ENCODE measurements at places on chromosomes 7 and 10. TPM values are rescaled to one million over a fixed set of nuclear protein-coding genes. Genes with fewer than 3 reads are reported as not detected.

DNA sequence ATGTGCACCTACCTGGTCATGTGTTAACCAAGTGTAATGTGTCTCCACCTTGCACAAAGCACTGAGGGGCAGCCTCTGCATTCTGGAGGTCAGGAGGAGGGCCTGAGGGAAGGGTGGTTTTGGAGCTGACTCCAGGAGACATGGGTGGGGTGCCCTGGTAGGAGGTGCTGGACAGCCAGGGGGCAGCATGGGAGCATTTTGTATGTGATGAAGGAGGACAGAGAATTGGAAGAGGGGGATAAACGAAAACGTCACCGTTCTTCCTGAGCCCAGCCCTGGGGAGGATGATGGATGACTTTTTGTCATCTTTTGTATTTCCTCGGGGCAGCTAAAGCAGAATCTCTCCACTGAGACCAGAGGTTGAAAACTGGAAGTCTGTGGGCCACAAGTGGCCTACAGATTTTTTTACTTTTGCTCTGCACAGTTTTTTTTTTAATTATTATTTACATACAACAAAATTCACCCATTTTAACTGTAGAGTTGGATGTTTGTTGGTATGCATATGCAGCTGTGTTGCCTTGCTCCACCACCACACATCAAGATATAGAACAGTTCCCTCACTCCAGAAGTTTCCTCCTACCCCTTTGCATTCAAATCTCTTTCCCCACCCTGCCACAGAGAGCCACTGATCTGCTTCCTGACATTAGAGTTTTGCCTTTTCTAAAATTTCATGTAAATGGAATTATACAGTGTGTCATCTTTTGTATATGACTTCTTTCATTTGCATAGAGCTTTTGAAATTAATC is 242.5 kb downstream of the VTI1A start:
- no peaks in the 10 kb centered on the region for H3K36me3 ChIP-seq
- H3K27ac ChIP-seq: no peak overlapping the region
- H3K27me3 ChIP-seq: no peaks in the 10 kb centered on the region

DNA sequence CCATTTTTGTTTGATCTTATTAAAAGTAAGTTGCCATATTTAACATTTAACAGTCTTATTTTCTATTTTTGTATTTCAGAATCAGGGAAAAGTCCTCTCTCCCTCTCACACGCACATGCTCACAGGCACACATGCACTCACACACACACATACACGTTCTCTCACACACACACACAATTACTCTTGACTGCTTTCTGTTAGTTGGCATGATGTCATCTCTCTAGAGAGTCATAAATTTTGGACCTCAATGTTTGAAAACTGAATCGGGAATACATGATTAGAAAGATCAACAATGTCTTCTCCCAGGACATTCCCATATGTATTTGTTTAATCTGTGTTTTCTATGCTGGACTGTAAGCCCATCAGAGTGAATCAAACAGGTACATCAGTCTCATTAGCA is 165.7 kb upstream of the AHR start:
- no peak overlapping the region for H3K4me3 ChIP-seq
- DNase-seq: no peak
- no peak overlapping the region for H3K27ac ChIP-seq
- no peaks in the 10 kb centered on the region for H3K36me3 ChIP-seq
- H3K4me1 ChIP-seq: no peaks in the 10 kb centered on the region

Gene INA
- not detected for total RNA-seq

Gene CCAR1
- total RNA-seq: 52.2 TPM

Gene OR2A2
- total RNA-seq: not detected

DNA sequence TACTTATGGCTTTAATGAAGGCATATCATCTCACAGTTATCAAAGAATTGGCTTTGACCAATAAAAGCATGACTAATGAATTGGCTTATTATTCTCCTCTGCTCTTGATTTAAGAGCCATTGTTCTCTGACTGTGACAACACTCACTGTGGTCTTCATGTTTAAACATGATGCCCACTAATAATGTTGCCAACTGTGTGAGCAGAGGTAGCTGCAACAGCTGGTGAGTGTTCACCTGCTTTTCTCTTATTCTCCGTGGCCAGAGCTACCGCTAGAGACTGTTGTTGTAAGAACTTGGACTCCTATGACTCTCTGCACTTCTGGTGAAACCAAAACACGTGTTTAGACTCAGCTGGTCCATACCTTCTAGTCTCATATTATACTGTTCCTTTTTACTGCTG is 335.9 kb downstream of the XPNPEP1 start:
- H3K27ac ChIP-seq: no peak overlapping the region

Gene DPY19L1
- total RNA-seq: 20.3 TPM

DNA sequence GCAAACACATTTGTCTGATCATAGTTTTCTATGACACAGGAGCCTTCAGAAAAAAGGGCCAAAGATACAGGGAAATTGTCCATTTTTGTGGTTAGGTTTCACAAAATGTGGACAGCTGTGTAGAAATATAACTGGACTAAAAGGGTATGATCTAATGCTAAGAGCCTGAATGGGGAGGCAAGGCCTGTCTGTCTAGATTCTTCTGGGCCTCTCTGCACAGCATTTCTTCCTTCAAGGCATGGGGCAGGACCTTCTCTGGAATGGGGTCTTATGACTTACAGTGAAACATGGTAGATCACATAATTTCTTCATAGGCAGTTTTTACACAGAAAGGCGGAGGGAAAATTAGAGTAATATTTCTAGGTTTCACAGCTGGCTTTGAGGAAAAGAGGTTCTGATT is 795.7 kb downstream of the GRID1 start:
- H3K27me3 ChIP-seq: peaks cover 2% of the 10 kb centered on the region
- H3K4me1 ChIP-seq: no peaks in the 10 kb centered on the region
- no peak overlapping the region for H3K4me3 ChIP-seq
- H3K27ac ChIP-seq: no peak overlapping the region

DNA sequence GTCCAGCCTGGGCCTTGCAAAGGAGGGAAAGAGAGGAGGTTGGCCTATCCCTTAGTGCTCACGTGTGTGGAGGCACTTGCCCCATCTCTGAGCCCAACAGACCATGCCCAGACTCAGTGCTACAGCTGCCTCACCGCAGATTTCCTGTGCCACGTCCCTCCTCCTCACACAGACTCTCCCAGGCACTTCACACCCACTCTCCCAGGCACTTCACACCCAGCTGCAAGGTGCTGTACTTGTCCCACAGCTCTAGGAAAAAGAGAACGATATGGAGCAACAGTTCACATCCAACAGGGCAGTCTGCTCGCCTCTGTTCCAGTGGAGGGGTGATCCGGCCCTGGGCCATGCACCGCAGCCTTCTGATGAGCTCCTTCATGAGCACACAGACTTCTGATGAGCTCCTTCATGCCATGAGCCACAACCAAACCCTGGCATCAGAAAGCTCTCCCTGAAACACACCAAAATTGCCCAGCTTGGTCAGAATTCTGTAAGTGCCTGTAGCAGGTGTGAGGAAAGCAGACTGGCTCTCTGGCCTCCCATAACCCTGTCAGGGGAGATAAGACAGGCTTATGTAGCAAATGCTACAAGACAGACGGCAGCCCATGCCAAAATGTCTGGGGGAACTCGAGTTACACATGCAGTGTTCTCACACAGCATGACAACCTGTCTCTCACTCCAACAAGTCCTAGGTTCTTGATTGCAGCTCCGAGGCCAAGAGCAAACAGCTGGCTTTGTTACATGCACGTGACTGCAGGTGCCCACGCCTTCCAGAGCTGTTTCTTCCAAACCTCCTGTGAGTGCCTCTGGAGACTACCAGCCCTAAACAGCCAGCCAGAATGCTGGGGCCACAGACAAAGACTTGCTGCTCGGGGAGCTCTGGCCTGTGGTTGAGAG is 348.5 kb downstream of the GRID1 start:
- no peaks in the 10 kb centered on the region for H3K36me3 ChIP-seq
- H3K4me1 ChIP-seq: no peaks in the 10 kb centered on the region
- no peak overlapping the region for H3K27ac ChIP-seq
- no peak overlapping the region for H3K4me3 ChIP-seq

DNA sequence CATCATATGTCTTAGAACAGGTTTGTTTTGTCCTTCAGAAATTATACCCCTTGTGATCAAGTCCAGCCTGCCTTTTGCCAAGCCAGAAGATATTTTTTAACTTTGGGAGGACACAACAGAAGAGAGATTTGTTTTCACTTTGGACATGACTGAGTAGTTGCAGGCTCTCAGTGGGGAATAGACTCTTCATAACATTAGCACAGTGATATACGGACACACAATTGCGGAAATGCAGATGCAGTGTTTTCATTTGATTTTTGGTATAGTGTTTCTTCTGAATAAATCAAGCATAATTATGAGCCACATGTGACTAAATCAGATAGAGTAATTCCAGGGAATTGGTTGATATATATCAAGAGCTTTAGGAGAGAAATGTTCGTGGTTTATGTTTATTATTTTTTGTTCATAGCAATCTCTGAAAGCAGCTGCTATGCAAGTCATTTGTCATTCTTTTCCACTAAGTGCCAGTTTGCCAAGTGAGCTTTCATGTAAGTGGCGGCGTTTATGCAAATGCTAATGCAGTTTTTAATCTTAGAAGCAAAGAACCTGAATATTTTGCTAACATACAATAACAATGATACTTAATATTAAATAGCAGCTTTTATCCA is 69.6 kb upstream of the HDAC9 start:
- H3K27me3 ChIP-seq: no peaks in the 10 kb centered on the region
- DNase-seq: no peak
- H3K27ac ChIP-seq: no peak overlapping the region
- H3K4me3 ChIP-seq: no peak overlapping the region
- H3K4me1 ChIP-seq: no peaks in the 10 kb centered on the region

DNA sequence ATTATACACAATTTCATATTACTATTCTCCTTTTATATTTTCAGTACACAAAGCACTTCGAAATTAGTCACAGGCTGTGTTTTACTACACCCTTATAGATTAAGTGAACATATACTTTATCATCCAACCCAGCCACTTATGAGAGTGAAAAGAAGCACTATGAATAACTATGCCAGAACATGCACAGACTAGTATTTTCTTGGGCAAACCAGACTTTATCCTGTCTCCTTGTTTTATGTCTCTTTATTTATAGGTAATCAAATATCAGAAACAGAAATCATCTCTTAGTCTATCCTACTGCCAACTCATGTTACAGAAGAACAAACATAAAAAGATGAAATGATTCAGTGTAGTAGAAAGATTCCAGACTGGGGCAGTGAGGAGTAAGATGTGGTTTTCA is 171.8 kb downstream of the GRM3 start:
- no peak overlapping the region for H3K4me3 ChIP-seq
- no peaks in the 10 kb centered on the region for H3K4me1 ChIP-seq
- H3K27me3 ChIP-seq: no peaks in the 10 kb centered on the region
- no peak overlapping the region for H3K27ac ChIP-seq
- no peak for DNase-seq

Data from ovary (tissue), 10 donors.